IPS-NIHi11 (cell line): ENCODE measurements at places on chromosomes 2 and 18.

DNA sequence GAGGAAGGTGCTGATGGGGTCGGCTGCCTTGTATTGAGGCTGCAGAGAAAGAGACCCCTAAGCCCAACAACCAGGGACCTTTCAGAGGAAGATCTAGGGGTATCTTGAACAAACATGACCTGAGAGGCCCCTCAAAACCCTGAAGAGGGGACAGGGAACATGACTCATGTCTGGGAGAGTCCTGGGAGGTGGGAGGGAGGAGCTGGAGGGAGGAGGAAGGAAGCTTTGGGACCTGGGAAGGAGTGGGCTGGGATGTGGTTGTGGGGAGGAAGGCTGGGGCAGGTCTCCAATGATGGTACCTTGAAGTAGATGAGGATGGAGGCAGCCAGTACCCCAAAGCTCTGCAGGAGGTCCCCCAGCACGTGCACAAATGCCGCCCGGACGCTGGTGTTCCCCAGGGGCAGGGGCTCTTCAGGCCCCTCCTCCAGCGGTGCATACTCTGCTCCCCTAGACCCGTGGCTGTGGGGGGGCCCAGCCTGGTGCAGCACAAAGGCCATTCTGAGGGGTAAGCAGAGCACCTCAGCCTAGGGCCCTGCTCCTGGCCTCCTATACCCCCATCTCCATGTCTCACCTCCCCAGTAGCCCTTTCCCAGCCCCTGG is 5.9 kb downstream of the SLC30A3 start:
- DNase-seq = no peak

DNA sequence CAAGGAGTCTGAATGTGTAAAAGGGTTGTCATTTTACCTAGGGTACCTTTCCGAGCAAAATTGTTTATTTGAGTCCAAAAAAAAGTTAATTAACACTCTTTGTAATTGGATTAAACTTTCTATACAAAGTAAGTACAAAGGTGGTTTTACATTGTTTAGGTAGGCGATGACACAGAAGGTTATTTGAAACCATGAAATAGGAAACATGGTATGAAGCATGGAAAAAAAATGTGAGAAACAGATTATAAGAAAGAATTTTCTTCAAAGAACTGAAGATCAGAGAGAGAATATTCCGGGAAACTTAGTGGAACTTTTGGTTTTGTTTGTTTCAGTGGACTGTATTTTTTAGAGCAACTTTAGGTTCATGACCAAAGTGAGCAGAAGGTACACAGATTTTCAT is 32.7 kb downstream of the CARF start:
- DNase-seq = no peak

GRCh38 chr2:236644067-236644466 is 74.4 kb downstream of the ACKR3 start:
- DNase-seq = no peak

DNA sequence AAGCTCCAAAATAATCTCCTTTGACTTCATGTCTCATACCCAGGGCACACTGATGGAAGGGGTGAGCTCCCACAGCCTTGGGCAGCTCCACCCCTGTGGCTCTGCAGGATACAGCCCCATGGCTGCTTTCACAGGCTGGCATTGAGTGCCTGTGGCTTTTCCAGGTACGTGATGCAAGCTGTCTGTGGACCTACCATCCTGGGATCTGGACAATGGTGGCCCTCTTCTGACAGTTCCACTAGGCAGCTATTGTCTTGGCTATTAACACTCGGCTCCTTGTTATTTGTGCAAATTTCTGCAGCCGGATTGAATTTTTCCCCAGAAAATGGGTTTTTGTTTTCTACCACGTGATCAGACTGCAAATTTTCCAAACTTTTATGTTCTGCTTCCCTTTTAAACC is 634.2 kb downstream of the TSN start:
- no peak for DNase-seq

- DNase-seq = no peak
Observed at GRCh38 chr2:232525199-232525598, 761 bp upstream of the CHRND start.

DNA sequence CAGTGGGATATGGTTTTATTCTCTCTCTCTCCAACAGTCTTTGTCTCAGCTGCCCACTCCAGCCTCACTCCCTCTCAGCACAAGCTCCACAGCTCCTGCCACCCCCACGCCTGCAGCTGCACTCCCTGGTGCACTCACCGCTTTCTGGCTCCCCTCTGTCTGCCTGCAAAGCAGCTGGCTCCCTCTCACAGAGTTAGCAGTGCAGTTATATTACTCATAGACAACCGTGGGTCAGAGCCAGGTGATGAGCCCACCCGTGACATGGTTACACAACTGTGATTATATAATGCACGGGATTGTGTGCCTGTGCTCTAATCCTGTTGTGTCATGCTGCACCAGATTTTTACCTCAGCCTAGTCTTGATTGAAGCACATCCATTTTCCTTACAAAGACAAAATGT is 276.9 kb upstream of the CHAC2 start:
- no peak for DNase-seq

DNA sequence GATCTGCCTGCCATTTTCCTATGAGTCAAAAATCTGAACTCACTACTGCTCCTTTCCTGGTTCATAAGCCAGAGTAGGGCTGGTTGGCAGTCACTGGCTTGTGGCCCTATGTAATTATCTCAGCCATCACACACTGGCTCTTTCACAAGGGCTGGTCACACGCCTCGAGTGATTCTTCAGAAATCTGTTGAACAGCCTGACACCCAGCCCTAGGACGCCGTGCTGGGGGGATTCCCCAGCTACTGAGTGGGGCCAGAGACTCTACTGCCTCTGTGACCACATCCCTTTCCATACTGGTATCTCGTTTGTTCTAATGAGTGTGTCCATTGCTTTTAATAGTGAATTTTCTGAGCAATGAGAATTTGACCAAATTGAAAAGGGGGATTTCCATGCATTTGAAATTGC is 45.8 kb upstream of the RBM44 start:
- no peak for DNase-seq

- DNase-seq = no peak
Observed at GRCh38 chr2:136124805-136125204, 6.9 kb upstream of the CXCR4 start.

DNA sequence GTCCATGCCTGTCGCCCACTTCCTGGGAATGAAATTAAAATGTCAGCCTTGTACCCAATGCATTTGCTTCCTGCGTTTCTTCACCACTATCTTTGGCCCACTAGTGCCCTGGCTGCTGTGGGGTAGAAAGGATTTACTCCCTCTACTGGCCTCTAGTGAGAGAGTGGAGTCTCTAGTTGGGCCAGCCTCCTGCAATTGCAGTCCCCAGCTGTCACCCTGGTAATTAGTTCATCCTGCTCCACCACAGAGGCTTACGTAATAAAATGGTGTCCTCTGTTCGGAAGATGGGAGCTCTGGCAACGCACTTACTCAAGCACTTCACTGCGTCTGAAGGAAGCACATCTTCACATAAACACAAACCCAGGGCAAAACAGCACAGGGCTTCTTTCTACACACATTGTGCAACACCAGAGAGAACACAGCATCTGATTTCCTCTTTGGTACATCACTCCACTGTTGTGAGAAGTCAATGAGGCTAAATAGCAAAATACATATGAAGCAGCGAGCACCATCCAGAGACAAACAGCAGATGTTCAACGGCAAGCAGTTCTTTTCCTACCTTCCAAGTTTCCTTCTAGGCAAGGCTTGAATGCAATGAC is 274.6 kb downstream of the LRATD1 start:
- DNase-seq = peak; percentile 20

- DNase-seq = no peak
Observed at GRCh38 chr2:150081775-150082481, 405.5 kb downstream of the RND3 start.

DNA sequence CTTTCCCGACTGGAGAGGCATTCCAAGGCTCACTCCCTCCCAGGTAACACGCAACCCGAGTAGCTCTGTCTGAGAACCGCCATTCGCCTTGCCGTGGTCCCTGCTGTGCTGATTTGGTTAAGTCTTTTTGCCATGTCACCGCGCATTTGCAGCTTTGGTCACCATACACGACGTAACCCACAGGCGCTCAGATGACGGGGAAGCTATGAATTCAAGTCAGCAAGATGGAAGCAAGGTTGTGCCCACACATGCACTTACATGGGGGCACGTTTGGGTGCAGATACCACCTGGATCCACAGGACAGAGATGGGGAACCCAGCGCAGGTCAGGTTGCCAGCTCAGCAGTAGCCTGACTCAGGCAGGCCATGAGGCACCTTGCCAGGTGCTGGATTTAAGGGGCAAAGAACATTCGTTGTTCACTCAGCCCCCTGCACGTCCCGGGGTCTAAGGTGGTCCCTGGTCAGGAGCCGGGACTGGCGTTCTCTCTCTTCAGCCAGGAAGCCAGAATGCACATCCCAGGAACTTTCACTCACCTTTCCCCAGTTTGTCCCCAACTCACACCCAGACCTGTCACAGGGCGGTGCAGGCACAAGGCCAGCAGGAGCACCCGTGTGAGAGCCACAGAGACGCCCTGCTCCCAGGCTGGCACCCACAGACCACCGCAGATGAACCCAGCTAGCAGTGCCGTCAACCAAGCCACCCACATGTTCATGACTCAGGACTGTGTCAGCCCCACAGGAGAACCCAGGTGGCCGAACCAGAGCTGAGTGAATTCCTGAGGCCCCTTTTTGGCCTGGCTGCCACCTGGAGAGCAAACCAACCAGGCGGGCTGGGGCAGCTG is 19.9 kb downstream of the SNED1 start:
- no peak for DNase-seq

DNA sequence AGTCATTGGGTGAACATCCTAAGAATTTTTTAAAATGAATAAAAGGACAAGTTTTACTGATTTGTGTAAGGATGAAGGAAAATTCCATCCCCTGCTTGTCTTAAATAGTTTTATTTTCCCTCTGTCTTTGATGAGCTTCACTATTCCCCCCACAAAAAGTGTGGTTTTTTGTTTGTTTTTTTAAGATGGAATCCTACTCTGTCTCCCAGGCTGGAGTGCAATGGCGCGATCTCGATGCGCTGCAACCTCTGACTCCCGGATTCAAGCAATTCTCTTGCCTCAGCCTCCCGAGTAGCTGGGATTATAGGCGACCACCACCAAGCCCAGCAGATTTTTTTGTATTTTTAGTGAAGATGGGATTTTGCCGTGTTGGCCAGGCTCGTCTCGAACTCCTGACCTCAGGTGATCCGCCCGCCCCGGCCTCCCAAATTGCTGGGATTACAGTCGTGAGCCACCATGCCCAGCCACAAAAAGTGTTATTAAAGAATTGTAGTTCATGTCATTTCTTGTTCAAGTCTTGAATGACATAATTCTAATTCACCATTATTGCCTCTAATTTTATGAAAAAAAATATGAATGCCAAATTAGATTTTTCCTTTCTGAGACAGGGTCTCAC is 91.7 kb downstream of the AGPS start:
- DNase-seq = no peak

DNA sequence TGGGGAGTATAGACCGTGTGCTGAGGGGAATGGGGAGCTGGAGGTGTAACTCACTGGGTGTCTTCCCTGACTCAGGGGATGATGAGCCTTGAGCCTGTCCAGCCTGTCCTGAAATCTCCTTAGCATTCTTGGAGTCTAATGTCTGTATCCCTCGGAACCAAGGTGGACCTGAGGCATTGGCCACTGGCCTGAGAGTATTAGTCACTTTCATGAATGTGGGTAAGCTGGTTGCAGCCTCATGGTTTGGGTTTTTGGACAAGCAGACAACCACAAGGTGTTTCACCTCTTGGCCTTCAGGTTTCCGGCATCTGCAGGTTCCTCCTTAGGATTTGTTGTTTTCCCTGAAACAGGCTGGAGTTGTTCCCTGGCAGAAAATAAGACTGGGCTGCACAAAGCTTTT is 63.2 kb downstream of the PRKCE start:
- no peak for DNase-seq

- no peak for DNase-seq
Observed at GRCh38 chr2:46045888-46046287, 251.3 kb upstream of the EPAS1 start.

DNA sequence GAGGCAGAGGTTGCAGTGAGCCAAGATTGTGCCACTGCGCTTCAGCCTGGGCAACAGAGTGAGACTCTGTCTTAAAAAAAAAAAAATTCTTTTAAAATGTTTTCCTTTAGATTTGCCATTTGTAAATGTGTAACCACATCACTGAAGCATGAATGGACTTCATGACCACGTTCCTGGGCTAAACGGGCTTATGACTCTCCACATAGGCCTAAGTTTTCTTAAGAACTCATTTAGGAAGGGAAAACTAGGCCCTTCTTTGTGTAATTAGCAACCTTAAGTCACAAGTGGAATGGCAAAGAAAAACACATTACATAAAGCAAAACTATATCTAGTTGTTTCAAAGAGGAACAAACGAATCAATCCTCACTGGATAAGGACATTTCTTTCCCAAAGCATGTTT is 99.5 kb downstream of the MEIS1 start:
- no peak for DNase-seq

DNA sequence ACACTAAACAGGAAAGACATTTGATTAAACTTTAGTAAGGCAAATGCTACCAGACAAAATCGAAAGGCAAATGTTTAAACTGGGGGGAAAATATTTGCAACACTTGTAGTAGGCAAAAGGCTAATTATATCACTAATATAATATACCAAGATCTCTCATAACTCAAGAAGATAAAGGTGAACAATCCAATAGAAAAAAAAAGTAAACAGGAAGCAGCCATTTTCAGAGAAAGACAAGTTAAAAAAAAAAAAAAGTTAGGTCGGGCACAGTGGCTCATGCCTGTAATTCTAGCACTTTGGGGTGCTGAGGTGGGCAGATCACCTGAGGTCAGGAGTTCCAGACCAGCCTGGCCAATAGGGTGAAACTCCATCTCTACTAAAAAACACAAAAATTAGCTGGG is 4.4 kb upstream of the ACTG2 start:
- DNase-seq = no peak

GRCh38 chr2:169107645-169108044 is 38.3 kb downstream of the DHRS9 start:
- no peak for DNase-seq

GRCh38 chr18:78664048-78664447 is 315.6 kb upstream of the SALL3 start:
- DNase-seq = no peak

- DNase-seq = peak; percentile 95
Observed at GRCh38 chr2:231900486-231900942, 25.7 kb downstream of the NPPC start.
